ENCODE measurements at places on chromosomes 12 and 14. TPM values are rescaled to one million over a fixed set of nuclear protein-coding genes. Genes with fewer than 3 reads are reported as not detected.

DNA sequence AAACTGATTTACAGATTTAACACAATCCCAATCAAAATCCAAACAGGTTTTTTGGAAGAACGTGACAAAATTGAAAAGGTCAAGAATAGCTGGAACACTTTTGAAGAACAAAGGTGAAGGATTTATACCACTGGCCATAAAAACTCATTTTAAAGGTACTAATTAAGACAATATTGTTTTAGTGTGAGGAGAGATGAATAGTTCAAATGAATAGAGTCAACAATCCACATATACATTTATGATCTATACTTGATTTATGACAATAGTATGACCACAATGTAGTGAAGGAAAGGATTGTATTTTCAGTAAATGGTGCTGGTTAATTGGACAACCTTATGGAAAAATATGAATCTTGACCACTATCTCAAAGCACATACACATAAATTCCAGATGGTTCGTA, 29.3 kb downstream of the CCDC175 start:
- DNase-seq = no peak
- H3K4me3 ChIP-seq = no peak overlapping the region
- H3K27ac ChIP-seq = no peak overlapping the region
- H3K36me3 ChIP-seq = no peaks in the 10 kb centered on the region
- H3K27me3 ChIP-seq = no peaks in the 10 kb centered on the region

Gene ATF7IP
- total RNA-seq = 153 TPM

Gene DHRS2
- not detected for total RNA-seq

Gene TCL1A
- not detected for total RNA-seq

- no peaks in the 10 kb centered on the region for H3K4me1 ChIP-seq
- H3K4me3 ChIP-seq = no peak overlapping the region
- no peak for DNase-seq
- no peaks in the 10 kb centered on the region for H3K36me3 ChIP-seq
- H3K27ac ChIP-seq = no peak overlapping the region
- H3K27me3 ChIP-seq = peaks cover 1% of the 10 kb centered on the region
These were observed 8.5 kb upstream of the STON2 start for GRCh38 chr14:81408595-81408994.
